ENCODE measurements at places on chromosomes 13 and 19.
A peak's percentile ranks its signal among the peaks of the same experiment; 100 is the strongest.

- no peak for DNase-seq
Measured at GRCh38 chr13:33489563-33489962, 204.0 kb upstream of the STARD13 start.

- DNase-seq, result no peak
Measured at GRCh38 chr13:99353836-99354235, 46.6 kb upstream of the GPR183 start.

- DNase-seq, result no peak
Measured at GRCh38 chr19:30406220-30407067, 34.3 kb downstream of the ZNF536 start.

GRCh38 chr19:5150902-5151741 lies 182.2 kb downstream of the KDM4B start:
- DNase-seq, result no peak

DNA sequence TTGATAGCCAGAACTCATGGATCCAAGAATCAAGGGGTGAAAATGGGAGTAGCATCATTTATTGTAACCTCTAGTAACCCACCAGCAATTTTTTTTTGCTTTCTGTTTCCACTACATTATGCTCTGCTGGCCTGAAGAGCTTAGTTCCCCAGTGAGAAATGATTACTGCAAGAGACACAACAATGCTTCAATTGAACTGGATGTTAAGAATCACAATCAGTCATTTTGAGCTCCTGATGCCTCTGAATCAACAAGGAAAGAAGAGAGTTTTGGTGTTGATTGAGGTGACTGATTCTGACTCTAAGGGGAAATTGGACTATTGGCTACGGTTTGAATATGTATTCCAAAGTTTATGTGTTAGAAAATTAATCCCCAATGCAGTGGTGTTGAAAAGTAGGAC lies 1084.4 kb downstream of the SLITRK1 start:
- DNase-seq, result no peak

DNA sequence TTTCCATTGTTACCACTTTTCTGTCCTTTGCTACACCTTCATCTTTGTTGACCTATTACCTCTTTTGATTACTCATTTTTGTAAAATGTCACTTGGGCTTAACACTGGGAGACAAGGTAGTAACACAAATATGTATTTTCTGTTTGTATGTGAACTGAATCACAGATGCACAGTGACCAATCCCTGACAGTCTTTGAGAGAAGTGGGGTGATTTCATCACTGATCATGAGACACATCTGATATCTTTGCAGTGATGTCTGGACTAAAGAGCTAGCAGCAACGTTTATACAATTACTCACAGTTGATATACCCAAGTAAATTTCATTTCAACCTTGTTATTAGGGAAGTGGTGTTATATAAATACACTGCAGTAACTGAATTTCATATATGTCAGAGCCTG lies 1397.4 kb upstream of the SPRY2 start:
- no peak for DNase-seq

DNA sequence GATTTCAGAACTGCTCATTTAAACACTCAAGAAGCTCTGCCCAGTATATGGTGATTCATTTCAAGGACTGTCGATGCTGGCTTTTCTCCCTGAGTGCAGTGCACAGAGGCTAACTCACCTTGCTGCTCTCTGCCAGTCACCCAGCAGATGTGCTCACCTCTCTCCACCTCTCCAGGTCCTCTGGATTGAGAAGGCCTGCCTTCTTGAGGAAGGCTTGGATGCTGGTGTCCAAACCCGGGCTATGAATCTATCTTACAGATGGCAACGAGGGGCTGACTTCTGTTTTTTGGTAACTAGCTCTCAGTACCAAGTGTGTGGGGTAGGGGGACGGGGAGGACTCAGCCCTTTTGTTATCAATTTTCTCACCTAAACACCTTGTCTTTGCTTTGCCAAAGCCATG lies 47.6 kb downstream of the TEX29 start:
- no peak for DNase-seq

GRCh38 chr13:40190641-40191100 lies 475.8 kb downstream of the FOXO1 start:
- DNase-seq, result peak; percentile 66

- no peak for DNase-seq
Measured at GRCh38 chr13:36875431-36875830, 44.6 kb downstream of the SMAD9 start.

Data from activated CD8-positive, alpha-beta memory T cell treated with anti-CD3 and anti-CD28 coated beads, Interleukin-2, amount 50 U/mL, for 4 hours (primary cell).